DMS79 treated with DMSO at 0.1 percent for 48 hours (cell line): ENCODE measurements at places on chromosomes 4 and X.

GRCh38 chr4:127631420-127631819 is 1.3 kb upstream of the INTU start:
- no peak for DNase-seq

GRCh38 chrX:138057883-138058282 is 492.0 kb downstream of the ZIC3 start:
- no peak for DNase-seq

DNA sequence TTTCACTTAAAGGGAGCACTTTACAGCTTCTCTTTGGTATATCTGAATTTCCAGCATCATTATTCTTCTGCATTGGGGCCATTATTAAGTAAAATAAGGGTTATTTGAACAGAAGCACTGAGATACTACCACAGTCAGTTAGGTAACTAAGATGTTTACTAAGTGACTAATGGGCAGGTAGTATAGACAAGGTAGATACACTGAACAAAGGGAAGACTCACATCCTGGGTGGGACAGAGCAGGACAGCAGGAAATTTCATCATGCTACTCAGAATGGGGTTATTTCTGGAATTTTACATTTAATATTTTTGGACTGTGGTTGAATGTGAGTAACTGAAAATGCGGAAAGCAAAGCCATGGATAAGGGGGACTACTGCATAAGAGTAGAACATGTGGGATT is 316.0 kb downstream of the CCSER1 start:
- DNase-seq: no peak

- DNase-seq: no peak
These were observed 258.5 kb upstream of the SLIT2 start for GRCh38 chr4:19993242-19993641.

DNA sequence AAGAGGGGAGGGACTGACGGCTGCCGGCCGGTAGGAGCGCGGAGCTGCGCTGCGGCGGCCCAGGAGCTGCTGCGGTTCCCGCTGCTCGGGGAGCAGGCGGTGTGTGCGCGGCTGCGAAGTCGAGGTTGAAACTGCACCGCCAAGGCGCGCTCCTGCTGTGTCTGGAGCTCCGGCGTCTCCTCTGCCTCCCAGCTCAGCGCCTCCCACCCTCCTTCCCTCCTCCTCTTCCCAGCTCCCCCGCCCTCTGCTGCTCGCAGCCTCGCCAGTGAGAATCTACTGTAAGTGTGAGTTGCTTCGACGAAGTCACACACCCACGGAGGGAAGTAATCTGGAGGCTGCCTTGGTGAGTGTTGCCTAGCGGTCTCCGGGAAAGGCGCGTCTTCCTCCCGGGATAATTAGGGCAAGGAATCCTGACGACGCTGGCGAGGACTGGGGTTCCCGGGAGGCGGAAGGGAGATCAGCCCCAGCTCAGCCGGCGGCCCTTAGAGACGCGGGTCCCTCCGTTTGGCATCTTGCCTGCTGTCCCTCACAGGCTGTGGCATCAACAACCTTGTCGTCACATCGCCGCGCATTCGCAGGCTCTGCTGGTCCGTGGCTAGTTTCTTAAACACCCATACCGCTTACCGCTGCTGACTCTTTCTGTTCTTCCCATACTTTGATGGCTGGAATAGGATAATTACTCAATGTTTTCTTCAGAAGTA is at the start of gene EPHA5:
TSS of gene EPHA5 (minus strand) at position 159 of the 701 bp plus-strand sequence. CDS start 747 bp downstream, outside the sequence.
- peak; percentile 5 for DNase-seq

GRCh38 chr4:46648088-46648744 is 258.3 kb upstream of the GABRA2 start:
- no peak for DNase-seq

GRCh38 chrX:77118686-77119085 is 328.5 kb upstream of the FGF16 start:
- DNase-seq: no peak

GRCh38 chr4:94961420-94961819 is 203.7 kb downstream of the BMPR1B start:
- no peak for DNase-seq

DNA sequence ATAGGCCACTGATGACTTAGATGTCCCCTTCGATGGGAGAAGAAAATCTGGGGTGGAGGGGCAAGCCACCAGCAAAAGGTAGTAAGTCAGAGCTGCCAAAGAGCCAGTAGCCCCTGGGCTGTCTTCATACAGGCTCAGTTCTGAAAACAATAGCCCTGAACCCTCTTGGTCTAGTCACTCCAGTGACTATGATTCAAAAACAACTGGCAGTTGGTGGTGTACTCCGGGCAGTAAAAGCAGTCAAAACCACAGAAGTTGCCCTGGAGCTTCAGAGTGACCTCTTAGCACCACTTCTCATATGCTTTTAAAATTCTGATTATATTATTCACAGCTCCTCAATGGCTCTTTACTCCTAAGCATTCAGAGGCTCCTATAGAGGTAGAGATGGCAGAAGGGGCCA is 164.3 kb upstream of the MAMLD1 start:
- peak; percentile 15 for DNase-seq

DNA sequence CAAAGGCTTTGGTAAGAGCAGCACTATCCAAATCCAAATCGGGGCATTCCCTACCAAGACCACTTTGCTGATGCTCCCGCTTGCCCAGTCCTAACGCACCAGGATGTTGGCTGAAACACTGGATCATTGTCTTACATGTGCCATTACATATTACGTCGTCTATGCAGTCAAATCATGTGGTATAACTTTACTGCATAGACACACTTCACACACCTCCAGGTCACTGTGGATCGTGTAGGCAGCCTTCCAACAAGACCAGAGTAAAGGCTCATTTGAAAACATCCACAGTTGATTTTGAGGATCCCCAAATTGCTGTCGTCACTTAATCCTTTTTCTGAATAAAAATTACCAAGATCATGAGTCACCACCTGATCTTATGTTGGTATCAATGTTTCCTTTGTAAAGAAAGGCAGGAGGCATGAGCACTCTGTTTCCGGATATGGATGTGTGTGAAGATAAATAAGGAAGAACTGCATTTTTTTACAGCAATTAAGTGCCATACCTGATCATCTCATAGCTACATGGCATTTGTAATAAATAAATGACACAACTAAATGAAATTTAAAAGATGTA is 18.5 kb downstream of the TENM3 start:
- no peak for DNase-seq

- no peak for DNase-seq
These were observed 68.5 kb downstream of the GALNT7 start for GRCh38 chr4:173237152-173237551.

DNA sequence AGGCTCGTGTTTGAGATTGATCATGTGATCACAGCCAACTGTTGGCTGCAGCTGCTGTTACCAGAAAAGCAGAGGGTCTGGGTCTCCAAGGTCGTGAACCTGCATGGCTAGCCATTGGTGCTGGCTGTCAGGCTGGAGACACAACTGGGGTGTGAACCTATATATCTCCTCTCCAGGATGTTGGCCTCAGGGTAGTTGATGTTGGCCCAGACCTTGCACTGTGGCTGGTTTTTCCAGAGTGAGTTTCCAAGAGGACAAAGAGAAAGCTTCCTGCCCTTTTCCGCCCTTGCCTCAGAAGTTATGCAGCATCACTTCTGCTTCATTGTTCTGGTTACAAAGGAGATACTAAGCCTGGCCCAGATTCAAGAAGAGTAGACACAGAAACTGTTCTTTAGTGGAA is 607.8 kb upstream of the HS3ST1 start:
- no peak for DNase-seq

DNA sequence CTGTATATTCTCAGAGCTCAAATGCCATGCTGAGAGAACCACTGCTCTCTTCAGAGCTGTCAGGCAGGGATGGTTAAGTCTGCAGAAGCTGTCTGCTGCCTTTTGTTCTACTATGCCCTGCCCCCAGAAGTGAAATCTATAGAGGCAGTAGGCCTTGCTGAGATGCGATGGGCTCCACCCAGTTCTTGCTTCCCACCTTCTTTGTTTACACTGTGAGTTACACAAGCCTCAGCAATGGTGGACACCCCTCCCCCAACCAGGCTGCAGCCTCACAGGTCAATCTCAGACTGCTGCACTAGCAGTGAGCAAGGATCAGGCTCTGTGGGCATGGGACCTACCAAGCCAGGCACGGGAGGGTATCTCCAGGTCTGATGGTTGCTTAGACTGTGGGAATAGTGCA is 271.6 kb downstream of the CENPC start:
- no peak for DNase-seq

DNA sequence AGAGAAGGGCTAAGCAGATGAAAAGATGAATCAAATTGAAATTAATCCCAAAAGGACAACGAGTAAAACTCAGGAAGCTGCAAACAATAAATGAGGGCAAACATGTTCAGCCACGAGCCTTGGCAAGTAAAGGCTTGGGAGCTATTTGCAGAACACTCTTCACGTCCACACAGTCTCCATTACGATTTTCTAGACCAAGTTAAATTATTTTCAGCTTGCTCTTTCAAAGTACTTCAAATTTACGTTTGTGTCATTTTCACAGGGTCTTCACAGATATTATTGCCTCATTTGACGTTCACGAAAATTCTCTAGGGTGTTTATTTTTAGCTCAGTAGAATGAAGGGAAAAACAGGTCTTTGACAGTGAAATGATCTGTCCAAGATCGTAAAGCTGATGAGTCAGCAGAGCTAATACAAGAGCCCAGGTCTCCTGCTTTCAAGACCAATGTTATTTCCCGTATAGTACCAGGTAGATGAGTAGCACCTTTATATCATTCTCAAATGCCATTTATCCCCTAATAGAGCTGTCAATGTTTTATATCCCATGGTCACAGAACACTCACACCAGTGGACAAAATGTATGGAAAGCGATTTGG is 20.9 kb downstream of the KLB start:
- no peak for DNase-seq

DNA sequence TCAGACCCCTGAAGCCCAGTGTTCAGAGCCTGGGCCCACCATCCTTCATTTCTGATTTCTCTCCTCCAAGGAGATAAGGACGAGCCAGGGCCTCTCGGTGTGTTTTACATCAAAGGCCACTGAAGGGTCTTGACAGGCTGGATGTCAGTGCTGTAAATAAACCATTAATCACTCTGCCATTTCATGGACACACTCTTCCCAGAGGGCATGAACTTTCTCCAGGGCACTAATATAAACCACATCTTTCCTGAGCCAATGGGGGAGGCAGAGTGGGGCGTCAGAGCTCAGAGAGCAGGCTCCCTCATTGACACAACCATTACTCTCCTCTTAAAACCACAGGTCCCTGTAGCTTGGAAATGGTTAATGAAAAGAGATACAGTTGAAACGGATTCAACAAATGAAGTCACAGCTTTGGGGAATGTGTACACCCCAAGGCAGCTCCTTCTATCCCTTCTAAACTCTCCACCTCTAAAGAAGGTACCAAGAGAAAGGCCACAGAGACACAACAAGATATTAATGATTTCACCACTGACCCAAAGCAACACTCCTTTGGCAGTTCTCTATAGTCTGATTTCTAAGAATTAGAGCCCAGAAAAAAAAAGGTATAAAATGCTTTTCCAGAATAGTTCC is 200.6 kb downstream of the CHIC2 start:
- no peak for DNase-seq

DNA sequence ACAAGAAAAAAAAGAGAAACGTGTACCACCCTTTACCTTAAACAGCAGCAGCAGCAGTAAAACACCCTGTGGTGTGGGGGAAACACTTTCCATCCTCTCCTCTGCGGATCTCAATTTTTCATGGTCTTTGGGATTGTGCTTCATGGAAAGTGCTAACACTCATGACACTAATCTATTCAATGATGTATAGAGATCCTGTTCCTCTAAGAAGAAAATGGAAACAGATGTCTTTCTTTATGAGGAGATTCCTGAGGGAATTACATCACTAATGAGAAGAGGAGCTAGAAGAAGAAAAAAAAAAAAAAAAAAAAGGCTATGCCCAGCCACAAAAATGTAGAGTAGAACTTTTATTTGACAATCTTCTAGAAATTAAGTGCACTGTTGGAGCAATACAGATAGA is 62.9 kb upstream of the NDST3 start:
- no peak for DNase-seq

DNA sequence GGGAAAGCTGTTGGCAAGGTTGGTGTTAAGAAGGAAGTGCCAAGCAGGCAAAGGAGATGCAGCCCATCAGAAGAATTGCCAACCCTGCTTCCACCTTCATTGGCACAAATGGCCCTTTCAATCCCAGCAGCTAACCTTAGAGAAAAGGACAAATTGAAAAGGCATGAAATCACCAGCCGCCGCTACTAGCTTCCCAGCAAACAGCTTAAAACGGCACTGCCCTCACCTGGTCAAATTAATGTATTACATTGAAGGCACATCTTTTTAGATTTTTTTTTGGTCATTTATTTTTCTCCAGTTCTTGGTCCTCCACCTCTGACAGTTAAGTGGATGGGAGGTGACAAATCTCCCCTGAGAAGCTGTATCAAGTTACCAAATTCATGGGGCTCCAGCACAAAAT is 51.0 kb upstream of the NHSL2 start:
- peak; percentile 9 for DNase-seq

- DNase-seq: no peak
These were observed 342.5 kb upstream of the NDST3 start for GRCh38 chr4:117691572-117692351.

- no peak for DNase-seq
These were observed 2.6 kb upstream of the HPGDS start for GRCh38 chr4:94345266-94345665.

DNA sequence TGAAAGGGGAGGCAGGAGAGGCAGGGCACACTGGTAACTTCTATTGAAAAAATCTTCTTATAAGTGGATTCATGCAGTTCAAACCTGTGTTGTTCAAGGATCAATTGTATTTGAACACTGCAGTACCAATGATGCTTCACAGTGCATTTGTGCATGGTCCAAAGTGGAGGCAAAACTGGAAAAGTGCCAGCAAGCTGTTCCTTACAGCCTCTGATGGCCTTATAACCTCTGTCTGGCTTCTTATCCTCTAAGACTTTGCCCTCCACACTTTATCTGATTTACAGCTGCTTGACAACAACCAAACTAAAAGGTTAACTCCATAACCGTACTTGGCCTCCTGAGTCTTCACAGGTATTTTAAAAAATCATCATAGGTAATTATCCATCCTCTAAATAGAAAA is 40.4 kb downstream of the MAGEB17 start:
- DNase-seq: no peak

GRCh38 chr4:139241086-139241783 is 38.8 kb downstream of the MGARP start:
- DNase-seq: no peak

DNA sequence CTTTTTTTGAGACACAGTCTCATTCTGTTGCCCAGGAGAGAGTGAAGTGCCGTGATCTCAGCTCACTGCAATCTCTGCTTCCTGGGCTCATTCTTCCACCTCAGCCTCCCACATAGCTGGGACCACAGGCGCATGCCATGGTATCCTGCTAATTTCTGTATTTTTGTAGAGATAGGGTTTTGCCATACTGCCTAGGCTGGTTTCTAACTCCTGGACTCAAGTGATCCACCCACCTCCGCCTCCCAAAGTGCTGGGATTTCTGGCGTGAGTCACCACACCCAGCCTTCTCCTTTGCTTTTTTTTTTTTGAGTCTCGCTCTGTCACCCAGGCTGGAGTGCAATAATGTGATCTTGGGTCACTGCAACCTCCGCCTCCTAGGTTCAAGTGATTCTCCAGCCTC is 94.1 kb downstream of the PDS5A start:
- no peak for DNase-seq
